ENCODE measurements at places on chromosomes 6 and 20. TPM values are rescaled to one million over a fixed set of nuclear protein-coding genes. Genes with fewer than 3 reads are reported as not detected.

Gene POU5F1
- not detected for total RNA-seq

DNA sequence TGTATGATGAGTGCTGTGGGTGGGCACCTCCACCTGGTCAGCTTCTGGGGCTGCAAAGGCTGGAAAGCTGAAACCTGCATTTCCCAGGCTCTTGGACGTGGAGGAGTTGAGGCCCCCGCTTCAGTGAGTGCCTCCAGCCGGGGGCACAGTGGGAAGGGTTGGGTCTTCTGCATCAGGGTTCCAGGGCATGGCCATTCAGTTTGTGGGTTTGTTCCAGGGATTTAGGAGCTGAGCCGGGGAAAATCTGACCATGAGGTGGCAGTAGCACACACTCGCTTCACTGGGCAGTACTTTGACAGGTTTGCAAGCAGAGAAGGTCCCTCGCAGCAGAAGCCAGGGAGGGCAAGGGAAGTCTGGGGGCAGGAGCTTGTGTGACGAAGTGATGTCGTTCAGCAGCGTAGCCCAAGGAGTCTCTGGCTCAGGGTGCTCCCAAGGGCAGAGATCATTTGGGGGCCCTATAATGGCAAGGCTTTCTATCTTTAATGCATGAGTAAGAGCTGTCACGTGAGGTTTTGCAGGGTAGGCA, 69.5 kb upstream of the SULF2 start:
- no peak overlapping the region for H3K27ac ChIP-seq
- H3K4me3 ChIP-seq = no peak overlapping the region
- H3K36me3 ChIP-seq = no peaks in the 10 kb centered on the region
- no peak for DNase-seq

Gene RGS17
- 2.9 TPM for total RNA-seq

DNA sequence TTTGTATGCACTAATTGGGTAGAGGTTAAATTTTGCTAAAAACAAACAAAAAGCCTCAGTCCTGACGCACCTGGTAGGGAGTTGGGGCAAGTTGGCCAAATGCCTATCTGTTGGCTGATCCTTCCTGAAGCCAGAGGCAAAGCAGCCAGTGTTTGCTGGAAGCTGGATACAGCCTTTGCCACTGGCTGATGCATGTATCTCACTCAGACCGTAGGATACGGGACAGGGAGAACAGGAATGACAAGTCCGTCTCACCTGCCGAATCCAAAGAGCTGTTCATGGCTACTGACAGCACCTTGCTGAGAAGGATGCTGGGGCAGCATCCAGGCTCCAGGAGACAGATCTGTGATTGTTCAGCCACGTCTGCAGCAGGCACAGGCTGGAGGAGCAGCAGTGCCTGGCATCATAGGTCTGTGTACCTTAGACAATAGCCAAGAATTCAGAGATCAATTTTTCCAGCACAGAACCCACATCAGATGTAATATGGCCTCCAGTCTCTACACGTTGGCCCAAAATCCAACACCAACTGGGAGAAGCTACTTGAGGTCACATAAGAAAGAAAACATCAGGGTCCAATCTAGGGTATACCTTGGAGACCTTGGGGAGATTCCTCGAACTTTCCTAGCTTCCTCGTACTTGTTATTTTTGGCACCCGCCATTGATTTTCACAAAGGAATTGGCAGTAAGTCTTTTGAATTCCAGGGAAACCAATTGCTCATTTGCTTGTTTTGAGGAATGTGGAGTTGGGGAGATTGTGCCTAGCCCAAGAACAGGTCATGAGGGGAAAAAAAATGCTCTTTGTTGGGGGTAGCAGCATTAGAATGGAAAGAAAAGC, 108.5 kb upstream of the ARMC2 start:
- H3K4me1 ChIP-seq = peaks cover 62% of the 10 kb centered on the region
- H3K4me3 ChIP-seq = no peak overlapping the region
- no peaks in the 10 kb centered on the region for H3K27me3 ChIP-seq
- H3K27ac ChIP-seq = no peak overlapping the region
- DNase-seq = no peak

- H3K27me3 ChIP-seq = no peaks in the 10 kb centered on the region
- H3K36me3 ChIP-seq = no peaks in the 10 kb centered on the region
- no peak overlapping the region for H3K4me3 ChIP-seq
- H3K27ac ChIP-seq = no peak overlapping the region
- H3K4me1 ChIP-seq = no peaks in the 10 kb centered on the region
- no peak for DNase-seq
Observed at GRCh38 chr6:6969761-6970223, 138.0 kb upstream of the RREB1 start.

Gene SLC17A5
- total RNA-seq = 20.4 TPM

Gene FAM209B
- total RNA-seq = 0.55 TPM

Gene OSTM1
- 54.1 TPM for total RNA-seq

DNA sequence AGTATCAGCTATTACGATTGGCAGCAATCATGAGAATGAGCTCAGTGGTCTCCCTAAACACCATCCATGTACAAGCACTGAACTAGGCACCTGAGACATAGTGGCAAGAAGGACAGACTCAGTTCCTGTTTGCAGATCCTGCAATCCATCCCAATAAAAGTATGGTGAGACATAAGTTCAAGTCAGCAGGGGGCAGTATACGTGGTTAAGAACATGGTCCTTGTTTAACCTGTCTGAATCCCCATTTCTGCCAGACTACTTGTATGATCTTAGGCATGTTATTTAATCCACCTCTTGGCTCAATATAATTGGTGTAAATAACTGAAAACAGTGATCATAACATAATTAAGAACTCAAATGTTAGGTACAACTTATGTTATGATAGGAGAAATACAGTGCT, 33.2 kb upstream of the PNISR start:
- H3K4me1 ChIP-seq = no peaks in the 10 kb centered on the region
- no peak overlapping the region for H3K4me3 ChIP-seq
- no peak overlapping the region for H3K27ac ChIP-seq
- no peaks in the 10 kb centered on the region for H3K27me3 ChIP-seq
- no peak for DNase-seq

- no peak overlapping the region for H3K4me3 ChIP-seq
- no peaks in the 10 kb centered on the region for H3K27me3 ChIP-seq
Observed at GRCh38 chr6:138494312-138494711, 5.0 kb downstream of the NHSL1 start.

- H3K4me3 ChIP-seq = no peak overlapping the region
- peak overlapping the region; percentile 69 for H3K27ac ChIP-seq
- no peak for DNase-seq
- peaks cover 2% of the 10 kb centered on the region for H3K36me3 ChIP-seq
- H3K27me3 ChIP-seq = no peaks in the 10 kb centered on the region
- H3K4me1 ChIP-seq = peaks cover 46% of the 10 kb centered on the region
Observed at GRCh38 chr6:42313941-42314570, 96.4 kb upstream of the MRPS10 start.

GRCh38 chr20:8778387-8778786, 290.5 kb upstream of the PLCB4 start:
- no peak overlapping the region for H3K27ac ChIP-seq
- no peaks in the 10 kb centered on the region for H3K27me3 ChIP-seq
- no peak overlapping the region for H3K4me3 ChIP-seq
- no peak for DNase-seq
- H3K36me3 ChIP-seq = peaks cover 34% of the 10 kb centered on the region

- H3K36me3 ChIP-seq = no peaks in the 10 kb centered on the region
- no peaks in the 10 kb centered on the region for H3K4me1 ChIP-seq
- no peak overlapping the region for H3K27ac ChIP-seq
- DNase-seq = no peak
- H3K4me3 ChIP-seq = no peak overlapping the region
Observed at GRCh38 chr6:25428758-25429317, 149.7 kb downstream of the CARMIL1 start.

Gene MROH8
- total RNA-seq = 3.2 TPM

Gene ANKRD66
- not detected for total RNA-seq

DNA sequence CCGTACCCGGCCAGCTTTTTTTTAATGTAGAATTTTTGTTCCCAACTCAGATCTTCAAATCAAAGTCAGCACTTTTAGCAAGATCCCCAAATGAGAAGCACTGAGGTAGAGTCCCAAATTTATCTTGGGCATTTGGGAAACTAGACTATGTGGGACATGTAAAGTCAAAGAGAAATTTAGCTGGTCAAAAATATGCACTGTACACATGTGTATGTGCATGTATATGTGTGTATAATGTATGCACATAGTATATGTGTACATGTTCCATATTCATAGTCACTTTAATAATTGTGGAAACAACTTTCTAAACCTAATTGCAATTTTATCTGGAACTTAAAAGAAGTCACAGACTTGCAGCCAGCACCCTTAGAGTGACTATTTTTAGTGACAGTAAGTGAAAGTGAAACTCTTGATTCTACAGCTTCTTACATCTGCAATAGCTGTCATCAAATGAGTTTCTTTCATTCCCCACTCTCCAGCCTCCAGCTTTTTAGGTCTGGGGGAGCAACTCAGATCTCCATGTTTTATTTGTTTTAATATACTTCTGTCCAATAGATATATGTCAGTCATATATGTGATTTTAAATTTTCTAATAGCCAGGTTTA, 53.6 kb downstream of the CDC40 start:
- H3K27me3 ChIP-seq = no peaks in the 10 kb centered on the region
- H3K36me3 ChIP-seq = peaks cover 14% of the 10 kb centered on the region
- H3K27ac ChIP-seq = no peak overlapping the region
- no peak overlapping the region for H3K4me3 ChIP-seq
- peaks cover 6% of the 10 kb centered on the region for H3K4me1 ChIP-seq

Data from osteocyte (in vitro differentiated cells).